Stimulated activated CD4-positive, alpha-beta T cell treated with anti-CD3 and anti-CD28 coated beads, TNF-alpha, amount 100 ng/mL, for 1 hour (primary cell): ENCODE measurements at places on chromosomes 6 and 20.

GRCh38 chr20:51378171-51378928, 164.2 kb downstream of the NFATC2 start:
- DNase-seq = no peak

DNA sequence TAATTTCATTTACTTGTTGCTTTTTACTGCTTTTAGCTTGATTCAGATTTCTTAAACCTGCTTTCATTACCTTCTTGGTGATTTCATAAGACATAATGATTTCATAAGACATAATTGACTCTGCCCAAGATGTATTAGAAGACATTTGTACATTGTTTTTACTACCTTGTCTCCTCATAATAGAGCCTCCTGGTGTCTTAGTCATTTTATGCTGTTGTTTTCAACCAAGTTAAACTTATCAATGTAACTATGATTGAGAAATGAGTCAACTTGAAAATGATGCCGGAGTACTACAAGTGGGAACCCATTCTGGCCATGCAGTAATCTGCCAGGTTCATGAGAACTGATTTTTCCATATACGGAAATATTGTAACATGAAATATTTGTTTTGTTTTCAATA, 573.6 kb downstream of the MMUT start:
- no peak for DNase-seq

DNA sequence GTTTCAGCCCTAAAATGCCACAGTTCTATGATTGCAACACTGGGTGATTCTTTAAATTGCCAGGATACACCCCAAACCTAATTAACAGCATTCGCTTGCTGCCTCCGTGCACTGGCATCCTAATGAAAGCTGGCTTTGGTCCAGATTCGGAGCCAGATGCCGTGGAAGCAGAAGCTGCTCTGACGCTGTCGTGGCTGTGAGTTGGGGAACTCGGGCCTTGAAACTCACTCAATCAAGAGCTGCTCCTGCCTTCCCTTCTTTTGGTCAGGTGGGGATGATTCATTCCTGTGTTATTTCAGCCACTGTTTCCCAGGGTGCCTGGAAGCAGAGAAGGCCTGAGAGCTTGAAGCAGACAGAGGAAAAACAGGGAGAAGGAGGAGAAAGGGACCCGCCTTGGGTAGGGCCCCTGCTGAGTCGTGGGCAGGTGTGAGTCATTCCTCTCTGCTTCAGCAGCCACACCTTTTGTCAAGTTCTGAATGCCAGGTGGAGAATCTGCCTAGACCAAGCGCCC, 36.2 kb upstream of the DSP start:
- no peak for DNase-seq

DNA sequence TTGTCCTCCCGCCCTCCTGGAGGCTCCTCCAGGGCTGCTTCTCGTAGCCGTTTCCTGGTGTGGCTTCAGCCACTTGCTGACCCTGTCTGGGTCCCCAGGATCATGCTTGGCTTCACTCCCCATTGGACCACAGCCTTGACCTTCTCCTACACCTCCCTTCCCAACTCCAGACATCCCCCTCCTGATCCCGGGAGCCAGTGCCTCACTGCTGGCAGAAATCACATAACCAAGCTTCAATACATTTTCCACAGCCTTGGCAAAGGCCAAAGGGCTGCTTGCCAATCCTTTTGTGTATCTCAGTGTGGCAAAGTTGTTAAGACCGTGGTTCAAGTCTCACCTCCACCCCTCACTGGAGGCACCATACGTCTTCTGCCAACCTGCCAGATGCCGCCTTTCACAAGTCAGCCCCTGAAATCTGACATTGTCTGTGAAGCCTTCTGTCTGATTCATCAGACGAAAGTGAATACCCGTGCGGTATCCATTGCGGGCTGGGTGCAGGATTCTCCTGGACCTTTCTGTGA, 60.1 kb downstream of the PHACTR3 start:
- no peak for DNase-seq
